Activated CD4-positive, CD25-positive, alpha-beta regulatory T cell treated with anti-CD3 and anti-CD28 coated beads, Interleukin-2, amount 50 U/mL, for 72 hours (primary cell): ENCODE measurements at places on chromosomes 5 and 9.

DNA sequence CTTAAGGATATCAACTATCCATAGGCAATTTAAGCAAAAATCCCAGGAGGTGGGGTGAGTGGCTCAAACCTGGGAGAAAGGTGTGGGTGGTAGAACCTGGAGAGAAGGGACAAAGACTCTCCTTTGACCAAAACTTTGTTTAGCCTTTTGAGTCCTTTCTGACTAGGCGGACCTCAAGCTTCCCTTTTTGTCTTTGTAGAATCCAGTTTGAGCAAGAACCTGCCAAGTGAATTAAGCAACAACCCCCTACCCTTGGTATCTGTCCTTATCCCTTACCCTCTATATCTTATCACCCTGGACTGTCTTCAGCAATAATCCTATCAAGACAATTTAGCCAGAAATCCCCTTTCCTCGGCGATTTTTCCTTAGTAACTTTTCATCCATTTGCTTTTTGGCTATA lies 53.5 kb upstream of the SLC28A3 start:
- no peak for DNase-seq

DNA sequence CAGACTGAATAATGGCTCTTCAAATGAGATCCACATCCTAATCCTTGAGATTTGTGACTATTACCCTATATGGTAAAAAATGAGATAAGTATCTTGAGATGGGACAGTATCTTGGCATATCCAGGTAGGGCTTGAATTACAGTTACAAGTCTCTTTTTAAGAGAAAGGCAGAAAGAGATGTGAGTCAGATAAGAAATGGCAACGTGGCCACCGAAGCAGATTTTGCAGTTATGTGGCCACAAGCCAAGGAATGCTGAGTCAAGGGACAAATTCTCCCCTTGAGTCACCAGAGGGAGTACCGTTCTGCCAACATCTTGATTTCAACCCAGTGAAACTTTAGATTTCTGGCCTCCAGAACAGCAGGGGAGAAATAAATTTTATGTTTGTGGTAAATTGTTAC lies 1983.0 kb upstream of the C9orf72 start:
- DNase-seq: no peak

- DNase-seq: no peak
These were observed 54.2 kb upstream of the HSPA9 start for GRCh38 chr5:138629392-138629791.

DNA sequence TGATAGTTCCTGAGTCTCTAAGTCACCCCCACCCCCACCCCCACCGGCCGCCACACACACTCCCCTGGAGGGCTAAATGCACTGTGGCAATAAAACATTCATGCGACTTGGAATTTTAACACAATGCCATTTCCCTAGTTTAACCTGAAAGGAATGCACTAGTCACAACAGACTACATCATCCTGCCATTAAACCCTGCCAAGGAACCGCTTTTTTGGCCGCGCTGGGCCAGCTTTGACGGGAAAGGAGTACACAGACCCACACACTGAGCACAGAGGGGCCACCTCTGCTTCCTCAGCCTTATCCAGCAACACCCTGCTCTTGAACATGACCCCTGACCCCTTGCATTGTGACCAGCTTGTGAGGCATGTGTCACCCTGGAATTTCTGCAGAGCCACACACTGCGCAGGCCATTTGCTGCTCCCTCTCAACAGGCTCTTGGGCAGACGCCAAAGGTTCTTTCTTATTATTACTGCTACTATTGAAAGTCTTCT lies 165.3 kb downstream of the BNC2 start:
- DNase-seq: no peak

DNA sequence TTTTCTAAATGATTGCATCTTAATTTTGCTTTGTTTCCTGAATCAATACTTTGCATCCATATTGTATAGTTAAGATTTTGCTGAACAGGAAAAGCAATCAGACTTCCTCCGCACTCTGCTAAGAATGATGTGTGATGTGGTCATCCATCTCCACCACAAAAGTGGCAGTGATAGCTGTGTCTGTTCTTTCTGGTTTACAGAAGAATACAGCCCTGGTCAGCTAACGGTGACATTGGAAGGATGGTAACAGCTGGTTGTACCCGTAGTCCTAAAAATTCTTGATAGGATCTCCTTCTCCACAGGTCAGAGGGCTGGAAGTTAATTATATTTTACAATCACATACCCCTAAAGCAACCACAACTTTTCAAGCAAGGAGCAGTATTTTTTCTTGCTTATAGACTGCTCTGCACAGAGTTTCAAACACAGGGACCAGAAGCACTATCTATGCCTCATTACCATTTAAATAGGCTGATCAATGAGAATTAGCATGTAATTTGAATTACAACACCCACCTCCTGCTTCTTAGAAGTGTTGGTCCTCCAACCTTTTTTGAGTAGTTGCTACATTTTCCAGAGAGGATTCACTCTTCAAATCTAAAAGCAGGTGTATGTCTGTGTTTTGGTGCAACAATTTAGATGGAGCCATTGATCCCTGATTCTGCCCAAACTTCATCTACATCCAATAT lies 1191.9 kb upstream of the NUDT12 start:
- no peak for DNase-seq

GRCh38 chr9:121194730-121195129 lies 6.9 kb downstream of the RAB14 start:
- no peak for DNase-seq

GRCh38 chr5:151799407-151799806 lies 27.7 kb downstream of the G3BP1 start:
- DNase-seq: no peak

GRCh38 chr5:9104571-9105339 lies 441.1 kb downstream of the SEMA5A start:
- no peak for DNase-seq

GRCh38 chr5:179164331-179165311 lies 104.4 kb downstream of the ZNF354C start:
- DNase-seq: no peak

DNA sequence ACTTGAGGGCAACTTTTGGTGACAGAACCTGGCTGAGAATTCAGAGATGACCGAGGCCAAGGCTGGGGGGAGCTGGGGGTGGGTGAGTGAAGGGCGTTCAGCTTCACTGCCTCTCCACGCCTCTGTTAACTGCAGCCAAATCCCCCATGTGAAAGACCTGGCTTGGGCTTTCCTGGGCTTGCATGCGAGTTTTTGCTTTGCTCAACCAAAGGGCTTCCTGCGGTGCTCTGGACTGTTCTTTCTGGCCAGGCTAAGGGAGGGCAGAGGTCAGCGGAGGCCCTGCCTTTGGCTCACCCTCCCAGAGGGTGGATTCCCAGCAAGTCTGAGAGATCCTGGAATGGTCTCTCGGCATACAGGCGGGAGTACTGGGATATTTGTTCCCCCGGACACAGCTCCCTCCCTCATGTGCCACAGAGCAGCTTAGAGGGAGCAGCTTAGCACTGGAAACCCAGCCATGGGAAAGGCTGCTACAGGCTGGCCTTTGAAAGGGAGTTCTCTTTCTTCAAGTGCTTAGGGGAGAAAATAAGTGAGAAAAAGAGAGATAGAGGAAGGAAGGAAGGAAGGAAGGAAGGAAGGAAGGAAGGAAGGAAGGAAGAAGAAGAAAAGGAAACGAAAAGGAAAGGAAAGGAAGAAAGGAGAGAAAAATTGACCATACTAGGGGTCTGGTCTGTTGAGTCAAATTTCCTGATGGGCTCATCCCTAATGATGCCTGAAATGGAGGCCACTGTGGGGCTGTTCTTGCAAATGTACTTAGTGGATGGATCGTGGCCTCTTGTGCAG lies 158.8 kb downstream of the FGF18 start:
- no peak for DNase-seq

- DNase-seq: no peak
These were observed 151.8 kb upstream of the MAP3K1 start for GRCh38 chr5:56663523-56663922.

- DNase-seq: no peak
These were observed 653.6 kb upstream of the ITGA1 start for GRCh38 chr5:52134013-52134650.

DNA sequence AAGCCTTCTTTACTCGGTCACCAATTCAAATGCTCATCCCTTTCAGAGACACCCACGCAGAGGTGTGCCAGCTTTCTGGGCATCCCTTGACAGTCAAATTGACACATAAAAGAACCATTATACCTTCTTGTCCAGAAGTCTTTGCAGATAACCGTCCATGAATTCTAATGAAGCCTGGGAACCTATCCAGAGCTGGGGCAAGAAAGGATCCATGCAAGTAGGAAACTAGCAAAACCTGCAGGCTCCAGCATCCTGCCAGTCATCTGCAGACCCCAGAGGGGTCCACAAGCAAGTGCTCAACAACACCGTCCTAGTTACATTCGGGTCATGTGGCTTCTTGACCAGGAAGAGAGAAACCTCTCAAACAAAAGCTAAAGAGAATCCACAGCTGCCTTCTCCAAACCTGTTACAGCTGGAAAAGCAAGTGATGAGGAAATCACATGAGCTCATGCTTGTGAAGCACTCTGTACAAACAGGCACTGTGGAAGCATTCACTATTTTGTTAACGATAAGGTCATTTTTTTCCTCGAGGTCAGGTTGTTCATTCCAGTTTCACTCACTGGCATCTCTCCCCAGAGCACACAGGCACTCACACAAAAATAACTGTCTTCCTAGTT lies 80.2 kb upstream of the DMRT1 start:
- DNase-seq: no peak

DNA sequence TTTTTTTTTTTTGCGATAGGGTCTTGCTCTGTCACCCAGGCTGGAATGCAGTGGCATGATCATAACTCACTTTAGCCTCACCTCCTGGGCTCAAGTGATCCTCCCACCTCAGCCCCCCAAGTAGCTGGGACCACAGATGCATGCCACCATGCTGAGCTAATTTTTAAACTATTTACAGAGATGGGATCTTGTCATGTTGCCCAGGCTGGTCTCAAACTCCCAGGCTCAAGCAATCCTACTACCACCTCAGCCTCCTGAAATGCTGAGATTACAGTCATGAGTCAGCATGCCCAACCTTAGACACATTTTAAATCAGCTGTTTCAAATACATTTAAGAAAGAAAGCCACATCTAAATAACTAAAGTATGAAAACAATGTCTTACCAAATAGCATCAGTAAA lies 439.0 kb downstream of the EBF1 start:
- no peak for DNase-seq

DNA sequence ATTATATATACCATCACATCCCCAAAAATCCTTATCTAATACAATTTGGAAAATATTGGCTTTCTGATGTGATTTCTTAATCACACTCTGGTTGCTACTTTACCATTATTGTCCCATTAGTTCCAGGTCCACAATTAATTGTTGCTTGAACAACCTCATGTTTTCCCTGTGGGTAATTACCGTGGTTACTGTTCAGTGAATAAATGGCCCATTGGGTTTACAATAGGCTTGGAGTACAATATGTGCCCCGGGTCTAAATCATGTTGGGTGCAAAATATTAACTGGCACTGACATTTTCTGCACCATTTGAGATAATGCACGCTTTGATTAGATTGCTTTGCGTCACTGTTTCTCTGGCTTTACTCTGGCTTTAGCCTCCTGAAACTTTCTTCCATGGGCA lies 163.7 kb downstream of the GABBR2 start:
- no peak for DNase-seq

DNA sequence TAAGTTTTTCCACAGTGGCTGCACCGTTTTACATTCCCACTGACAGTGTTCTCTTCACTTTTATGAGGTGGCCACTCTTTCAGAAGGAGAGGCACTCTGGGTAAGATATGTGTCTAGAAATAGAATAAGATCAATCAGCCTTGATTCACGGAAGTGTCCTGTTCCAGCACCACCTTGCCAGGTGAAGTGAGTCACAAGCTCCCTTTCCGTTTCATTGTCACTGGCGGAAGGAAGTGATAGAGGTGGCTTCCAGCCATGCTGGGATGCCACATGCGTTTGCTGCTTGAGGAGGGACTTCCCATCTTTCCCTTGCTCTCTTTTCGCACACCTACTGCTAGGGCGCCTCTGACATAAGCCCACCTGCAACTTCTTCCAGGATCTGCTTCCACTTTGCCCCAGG lies 217.1 kb downstream of the PIK3R1 start:
- DNase-seq: no peak

DNA sequence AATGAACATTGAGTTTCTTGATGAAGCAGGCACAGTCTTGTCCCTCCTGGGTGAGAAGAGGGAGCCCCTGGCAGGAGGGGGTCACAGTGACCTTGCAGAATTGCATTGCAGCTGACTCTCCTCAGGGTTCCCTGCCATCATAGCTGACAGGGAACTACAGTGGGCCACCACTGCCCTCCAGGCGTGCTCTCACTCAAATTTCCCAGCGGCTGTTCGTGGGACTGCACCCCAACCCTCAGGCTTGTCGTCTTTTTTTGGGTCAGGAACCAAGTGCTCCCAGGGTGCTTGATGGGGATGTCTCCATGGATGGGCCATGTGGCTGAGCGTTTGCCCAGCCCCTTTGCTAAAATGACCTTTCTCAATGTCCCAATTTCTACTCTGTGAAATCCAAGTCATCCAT lies 215.8 kb downstream of the MELK start:
- no peak for DNase-seq

DNA sequence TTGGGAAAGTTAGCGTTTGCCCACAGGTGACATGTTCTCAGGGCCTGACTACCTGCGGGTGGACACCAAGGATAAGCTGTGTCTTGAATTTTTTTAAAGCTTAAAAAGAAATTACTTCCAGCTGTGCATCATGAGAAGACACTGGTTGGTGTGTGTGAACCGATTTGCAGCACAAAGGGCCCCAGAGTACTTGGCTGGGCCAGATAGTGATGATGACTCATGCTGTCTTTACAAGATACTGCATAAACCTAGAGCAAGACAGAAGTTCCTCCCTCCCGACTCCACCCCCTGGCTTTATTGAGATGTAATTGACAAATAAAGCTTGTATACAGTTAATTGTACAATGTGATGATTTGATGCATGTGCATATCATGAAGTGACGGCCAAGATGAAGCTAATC lies 212.8 kb downstream of the NXNL2 start:
- DNase-seq: no peak

DNA sequence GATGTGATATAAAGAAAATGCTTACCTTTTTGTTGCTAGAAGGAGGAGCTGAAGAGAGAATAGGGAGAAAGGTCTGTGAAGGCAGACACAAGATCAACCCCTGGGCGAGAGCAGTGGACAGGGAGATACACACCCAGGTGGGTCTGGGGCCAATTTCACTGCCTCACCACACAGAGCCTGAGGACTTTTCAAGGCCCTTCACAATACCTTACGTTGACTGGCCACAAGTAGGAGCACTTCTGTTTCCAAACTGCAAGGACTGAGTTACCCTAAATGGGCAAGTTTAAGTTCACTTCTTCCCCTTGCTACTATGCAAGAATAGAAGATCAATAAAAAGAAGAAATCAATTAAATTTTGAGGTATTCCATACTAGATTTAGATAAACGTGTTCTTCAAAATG lies 174.5 kb upstream of the SLC12A2 start:
- DNase-seq: no peak

- no peak for DNase-seq
These were observed 391.0 kb upstream of the IRX2 start for GRCh38 chr5:3142261-3143027.

GRCh38 chr9:91758491-91758981 lies 191.5 kb downstream of the ROR2 start:
- no peak for DNase-seq

- no peak for DNase-seq
These were observed 102.2 kb downstream of the YTHDC2 start for GRCh38 chr5:113615708-113616107.
